Activated B cell treated with CpG ODN at 0.5 μM for 24 hours (primary cell): ENCODE measurements at places on chromosomes 6 and 20. TPM values are rescaled to one million over a fixed set of nuclear protein-coding genes. Genes with fewer than 3 reads are reported as not detected.
A peak's percentile ranks its signal among the peaks of the same experiment; 100 is the strongest.

DNA sequence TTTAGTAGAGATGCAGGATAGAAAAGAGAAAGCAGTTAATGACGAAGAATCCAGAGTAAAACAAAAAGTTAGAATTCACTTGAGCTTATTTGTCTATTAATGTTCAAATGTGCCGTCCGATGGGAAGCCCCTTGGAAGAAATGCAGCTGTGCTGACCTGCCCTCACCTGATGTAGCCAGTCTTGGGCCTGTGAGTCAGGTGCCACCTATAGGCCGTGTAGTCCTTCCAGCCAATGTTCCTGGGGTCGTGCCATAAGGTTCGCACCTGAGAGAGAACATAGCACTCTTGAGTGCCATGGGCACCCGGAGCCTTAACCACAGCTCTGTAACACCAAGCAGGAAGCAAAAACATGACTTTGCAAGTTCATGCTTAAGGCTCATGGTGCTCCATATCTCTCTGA lies 32.4 kb downstream of the THBS2 start:
- no peak overlapping the region for H3K4me3 ChIP-seq
- no peak overlapping the region for H3K27ac ChIP-seq
- peaks cover 4% of the 10 kb centered on the region for H3K27me3 ChIP-seq
- H3K36me3 ChIP-seq = peaks cover 1% of the 10 kb centered on the region
- DNase-seq = no peak

DNA sequence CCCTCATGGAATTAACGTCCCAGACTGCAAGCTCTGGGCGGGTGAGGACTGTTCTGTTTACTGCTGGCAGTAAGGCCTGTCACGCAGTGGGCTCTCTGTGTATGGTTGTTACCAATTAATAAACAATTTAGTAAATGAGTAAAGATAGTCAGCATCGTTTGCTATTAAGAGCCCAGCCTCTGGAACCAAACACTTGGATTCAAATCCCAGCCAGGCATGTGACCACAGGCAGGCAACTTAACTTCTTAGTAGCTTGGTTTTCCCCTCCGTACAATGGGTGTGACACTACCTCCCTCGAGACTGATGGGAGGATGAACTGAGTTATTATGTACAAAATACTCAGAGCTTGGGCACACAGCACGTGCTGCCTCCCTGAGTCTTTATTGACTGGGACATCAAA lies 137.7 kb upstream of the ARMC2 start:
- no peaks in the 10 kb centered on the region for H3K4me1 ChIP-seq
- DNase-seq = no peak
- H3K27ac ChIP-seq = no peak overlapping the region
- no peaks in the 10 kb centered on the region for H3K36me3 ChIP-seq

DNA sequence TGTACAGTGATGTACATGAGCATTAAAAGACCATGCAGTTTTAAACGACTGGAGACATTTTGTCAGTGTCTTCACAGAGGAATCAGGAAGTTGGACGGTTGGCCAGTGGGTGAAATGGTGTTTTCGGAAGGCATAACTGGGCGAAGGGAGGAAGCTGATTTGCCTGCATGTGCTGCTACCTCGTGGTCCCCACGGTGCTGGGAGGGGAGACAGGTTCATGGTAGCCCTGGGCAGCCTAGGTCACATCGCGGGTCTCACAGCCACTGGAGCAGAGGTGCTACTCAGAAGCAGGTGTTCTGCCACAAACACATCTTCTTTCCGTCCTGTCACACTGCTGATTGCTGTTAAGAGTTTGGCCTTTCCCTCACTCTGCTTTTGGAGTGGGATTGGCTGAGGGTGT lies 35.2 kb downstream of the HIVEP1 start:
- peaks cover 9% of the 10 kb centered on the region for H3K36me3 ChIP-seq
- peak; percentile 39 for DNase-seq
- H3K4me1 ChIP-seq = peaks cover 75% of the 10 kb centered on the region
- H3K27ac ChIP-seq = peak overlapping the region; percentile 97
- peak overlapping the region; percentile 26 for H3K4me3 ChIP-seq

GRCh38 chr6:140985679-140986275 lies 1146.9 kb upstream of the GJE1 start:
- H3K36me3 ChIP-seq = no peaks in the 10 kb centered on the region
- no peak overlapping the region for H3K4me3 ChIP-seq
- H3K4me1 ChIP-seq = no peaks in the 10 kb centered on the region
- no peak overlapping the region for H3K27ac ChIP-seq
- no peak for DNase-seq
- H3K27me3 ChIP-seq = no peaks in the 10 kb centered on the region

Gene KIF16B
- total RNA-seq = 7.2 and 9.1 TPM in 2 replicates

Gene SLC22A3
- not detected in 2 replicates for total RNA-seq

DNA sequence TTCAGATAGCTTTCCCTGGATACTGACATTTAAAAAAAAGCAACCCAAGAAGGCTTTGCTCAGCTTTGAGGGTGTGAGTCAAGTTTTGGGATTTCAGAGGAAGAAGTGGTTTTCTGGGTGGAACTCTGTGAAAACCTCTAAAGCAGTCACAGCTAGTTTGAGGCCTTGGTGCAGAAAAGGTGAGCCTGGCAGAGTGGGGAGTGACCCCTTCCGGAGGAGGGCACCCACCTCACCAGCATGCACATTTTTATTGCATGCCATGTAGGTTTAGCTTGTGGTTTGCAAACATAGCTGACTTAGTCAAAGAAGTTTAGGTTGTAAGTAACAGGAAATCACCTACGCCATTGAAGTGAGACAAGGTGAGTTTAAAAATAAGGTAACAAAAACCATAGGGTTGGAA lies 146.8 kb upstream of the PMEPA1 start:
- H3K27me3 ChIP-seq = peaks cover 12% of the 10 kb centered on the region
- no peaks in the 10 kb centered on the region for H3K36me3 ChIP-seq
- H3K4me3 ChIP-seq = no peak overlapping the region
- no peak overlapping the region for H3K27ac ChIP-seq
- no peak for DNase-seq

GRCh38 chr6:13593720-13594119 lies 19.3 kb downstream of the SIRT5 start:
- DNase-seq = no peak
- H3K27me3 ChIP-seq = no peaks in the 10 kb centered on the region
- H3K4me3 ChIP-seq = no peak overlapping the region
- H3K36me3 ChIP-seq = peaks cover 59% of the 10 kb centered on the region

GRCh38 chr6:11762794-11763459 lies 15.7 kb downstream of the ADTRP start:
- H3K4me1 ChIP-seq = no peaks in the 10 kb centered on the region
- no peak overlapping the region for H3K27ac ChIP-seq
- no peaks in the 10 kb centered on the region for H3K36me3 ChIP-seq
- H3K27me3 ChIP-seq = peaks cover 13% of the 10 kb centered on the region
- DNase-seq = no peak
- H3K4me3 ChIP-seq = no peak overlapping the region

Gene C20orf144
- total RNA-seq = 0.20 and 0.27 TPM in 2 replicates

DNA sequence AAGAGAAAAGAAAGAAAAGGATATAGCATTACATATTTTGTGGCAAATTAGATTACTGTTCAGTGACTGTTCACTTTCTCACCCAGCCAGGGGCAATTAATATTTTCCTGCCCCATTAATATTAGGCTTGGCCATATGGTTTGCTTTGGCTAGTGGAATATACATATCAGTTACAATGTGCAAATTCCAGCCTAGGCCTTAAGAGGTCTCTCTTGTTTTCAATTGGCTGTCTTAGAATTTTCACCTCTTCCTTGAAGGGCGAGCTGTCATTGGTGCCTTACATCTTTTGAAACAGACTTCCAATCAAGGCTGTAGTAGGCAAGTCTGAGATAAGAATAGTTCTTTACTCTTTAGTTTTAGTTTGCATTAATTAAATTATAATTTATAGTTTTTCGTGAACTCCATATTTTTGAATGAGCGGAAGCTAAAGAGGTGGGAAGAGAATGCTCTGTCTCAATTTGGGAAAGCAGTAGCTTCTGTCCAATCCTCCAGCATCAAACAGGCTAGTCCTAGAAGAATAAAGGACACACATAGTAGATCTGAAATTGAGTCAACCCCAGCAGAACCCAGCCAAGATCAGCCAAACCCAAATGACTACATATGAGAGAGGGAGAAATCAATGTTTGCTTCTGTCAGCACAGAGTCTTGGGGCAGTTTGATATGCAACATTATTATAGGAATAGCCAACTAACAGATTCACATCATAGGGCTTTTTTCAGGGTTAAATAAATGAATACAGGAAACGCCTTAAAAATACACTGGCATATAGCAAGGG lies 6.3 kb upstream of the CSNK2A1 start:
- no peak overlapping the region for H3K27ac ChIP-seq
- no peak overlapping the region for H3K4me3 ChIP-seq
- no peak for DNase-seq
- peaks cover 32% of the 10 kb centered on the region for H3K27me3 ChIP-seq

Gene ZNF831
- total RNA-seq = 3.2 and 4.0 TPM in 2 replicates

- no peak for DNase-seq
- peaks cover 15% of the 10 kb centered on the region for H3K27me3 ChIP-seq
- peaks cover 1% of the 10 kb centered on the region for H3K36me3 ChIP-seq
These were observed 5.2 kb upstream of the TP53RK start for GRCh38 chr20:46694484-46694883.

Gene TPD52L2
- total RNA-seq = 36.7 and 38.8 TPM in 2 replicates

DNA sequence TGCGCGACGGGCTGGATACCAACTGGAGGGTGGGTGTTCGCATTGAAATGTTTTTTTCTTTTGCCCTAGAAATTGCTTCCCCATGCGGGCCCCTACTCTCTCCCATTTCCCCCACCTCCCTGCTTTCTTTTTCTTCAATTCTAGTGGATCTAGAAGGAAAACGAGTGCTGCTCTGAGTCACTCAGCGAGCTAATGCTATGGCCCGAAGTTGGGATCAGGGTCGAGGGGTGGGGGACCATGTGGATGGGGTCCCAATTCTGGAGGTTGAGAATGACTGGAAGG lies 71.5 kb downstream of the SOX4 start:
- H3K27me3 ChIP-seq = peaks cover 55% of the 10 kb centered on the region
- H3K36me3 ChIP-seq = no peaks in the 10 kb centered on the region
- DNase-seq = no peak
- H3K4me3 ChIP-seq = peak overlapping the region; percentile 52

- peaks cover 11% of the 10 kb centered on the region for H3K27me3 ChIP-seq
- no peaks in the 10 kb centered on the region for H3K4me1 ChIP-seq
- DNase-seq = no peak
These were observed 576.1 kb upstream of the MARCKS start for GRCh38 chr6:113281014-113281413.

Gene FAM209B
- total RNA-seq = 1.4 and 1.5 TPM in 2 replicates

- H3K4me3 ChIP-seq = peak within 1 kb of the TSS; percentile 86
- DNase-seq = peak; percentile 50
- H3K27ac ChIP-seq = peak within 1 kb of the TSS; percentile 61
- H3K36me3 ChIP-seq = no peaks in the 10 kb centered on the region
These were observed at the start of gene SNX21 for GRCh38 chr20:45833030-45833882. SNX21 (plus strand) TSS chr20:45833799; CDS start chr20:45833920, 121 bp downstream.

DNA sequence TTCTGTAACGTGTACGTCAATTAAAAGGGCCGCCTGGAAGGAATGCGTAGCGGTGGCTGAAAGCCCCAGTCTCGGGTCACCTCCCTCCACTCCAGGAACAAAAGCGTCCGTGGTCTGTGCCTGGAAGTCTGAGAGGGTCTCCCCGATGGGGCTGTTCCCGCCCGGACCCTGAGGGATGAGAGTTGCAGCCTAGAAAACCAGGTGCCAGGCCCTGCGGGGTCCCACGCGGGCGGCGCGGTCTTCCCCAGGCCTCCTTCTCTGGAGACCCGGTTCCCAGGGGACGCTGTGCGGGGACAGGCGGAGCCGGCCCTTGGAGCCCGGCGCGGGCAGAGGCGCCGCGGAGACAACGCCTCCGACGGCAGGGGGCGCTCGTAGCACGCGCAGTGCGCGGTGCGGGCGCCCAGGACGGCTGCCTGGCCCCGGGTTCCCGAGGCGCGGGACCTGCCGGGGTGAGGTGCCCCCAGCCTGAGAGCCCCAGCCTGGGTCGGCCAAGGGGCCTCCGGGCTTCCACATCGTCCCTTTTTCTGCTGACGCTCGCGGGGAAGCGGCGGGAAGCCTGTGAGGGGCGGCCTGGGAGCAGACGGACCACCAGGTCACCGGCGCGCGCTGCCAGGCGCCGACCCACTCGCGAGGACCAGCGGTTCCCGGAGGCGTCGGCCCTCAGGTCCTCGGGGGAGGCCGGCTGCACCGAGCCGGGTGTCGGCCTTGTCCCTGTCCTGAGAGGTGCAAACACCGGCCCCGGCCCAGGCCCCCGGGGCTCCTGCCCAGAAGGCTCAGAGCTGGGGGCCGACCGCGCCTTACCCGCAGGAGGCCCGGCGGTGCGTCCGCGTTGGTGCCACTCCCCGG lies 5.3 kb upstream of the FOXC1 start:
- peaks cover 73% of the 10 kb centered on the region for H3K27me3 ChIP-seq
- H3K27ac ChIP-seq = no peak overlapping the region
- peaks cover 34% of the 10 kb centered on the region for H3K4me1 ChIP-seq
- no peak overlapping the region for H3K4me3 ChIP-seq
- DNase-seq = peak; percentile 80

- H3K36me3 ChIP-seq = no peaks in the 10 kb centered on the region
- H3K4me3 ChIP-seq = no peak overlapping the region
- H3K27me3 ChIP-seq = peaks cover 3% of the 10 kb centered on the region
These were observed 523.0 kb upstream of the FLRT3 start for GRCh38 chr20:14860410-14860814.

DNA sequence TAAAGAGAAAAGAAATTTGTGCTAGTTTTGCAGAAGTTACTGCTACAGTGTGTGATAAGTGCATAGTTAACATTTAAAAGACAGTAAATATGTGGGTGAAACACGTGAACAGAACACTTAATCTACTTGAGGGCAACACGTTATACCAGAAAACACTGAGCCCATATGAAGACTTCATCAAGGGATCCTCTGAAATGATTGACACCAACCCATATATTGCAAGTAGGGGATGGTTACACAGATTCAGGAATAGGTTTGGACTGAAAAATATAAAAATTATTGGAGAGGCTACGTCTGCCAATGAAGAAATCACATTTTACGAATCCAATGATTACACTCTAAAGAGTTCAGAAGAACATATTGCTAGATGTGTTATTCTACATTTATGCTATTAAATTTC lies 185.6 kb downstream of the GPX5 start:
- peaks cover 2% of the 10 kb centered on the region for H3K36me3 ChIP-seq
- no peak overlapping the region for H3K27ac ChIP-seq
- peaks cover 40% of the 10 kb centered on the region for H3K27me3 ChIP-seq
- H3K4me1 ChIP-seq = peaks cover 4% of the 10 kb centered on the region

DNA sequence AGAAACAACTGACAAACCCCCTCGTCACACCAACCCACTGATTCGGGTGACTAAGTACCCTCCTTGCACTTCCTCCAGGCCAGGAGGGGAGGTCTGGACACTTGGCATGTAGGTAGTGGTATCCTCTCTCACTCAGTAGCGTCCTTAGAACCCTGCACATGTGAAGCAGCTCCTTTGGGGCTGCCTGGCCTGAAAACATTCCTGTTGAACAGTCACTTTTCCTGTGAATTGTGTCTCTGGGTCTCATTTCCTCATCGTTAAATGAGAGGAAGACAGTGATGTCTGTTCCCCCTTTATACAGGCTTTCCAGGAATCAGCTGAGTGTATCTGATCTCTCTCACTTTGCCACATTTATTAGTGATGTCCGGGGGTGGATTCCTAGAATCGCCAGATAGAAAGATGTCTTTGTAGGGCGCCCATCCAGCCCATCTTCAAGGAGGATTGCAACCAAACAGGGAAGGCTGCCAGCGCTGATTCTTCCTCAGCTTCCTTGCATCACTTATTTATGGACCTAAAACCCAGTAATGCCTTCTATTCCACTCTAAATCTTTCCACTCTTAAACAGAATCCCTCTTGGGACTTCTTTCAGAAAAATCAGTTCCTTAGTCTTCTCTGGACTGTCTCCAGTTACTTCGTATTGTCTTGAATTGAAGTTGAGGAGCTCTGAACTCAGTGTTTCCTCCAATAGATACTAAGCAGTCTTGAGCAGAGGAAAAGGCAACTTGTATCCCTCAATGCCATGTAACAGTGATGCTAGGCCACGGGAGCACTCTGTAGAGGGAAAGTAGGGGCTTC lies 9.4 kb upstream of the POPDC3 start:
- H3K4me1 ChIP-seq = no peaks in the 10 kb centered on the region
- peaks cover 15% of the 10 kb centered on the region for H3K27me3 ChIP-seq
- DNase-seq = no peak
- H3K36me3 ChIP-seq = no peaks in the 10 kb centered on the region
- H3K27ac ChIP-seq = no peak overlapping the region
